ENCODE measurements at places on chromosomes 2 and 18.
A peak's percentile ranks its signal among the peaks of the same experiment; 100 is the strongest.

DNA sequence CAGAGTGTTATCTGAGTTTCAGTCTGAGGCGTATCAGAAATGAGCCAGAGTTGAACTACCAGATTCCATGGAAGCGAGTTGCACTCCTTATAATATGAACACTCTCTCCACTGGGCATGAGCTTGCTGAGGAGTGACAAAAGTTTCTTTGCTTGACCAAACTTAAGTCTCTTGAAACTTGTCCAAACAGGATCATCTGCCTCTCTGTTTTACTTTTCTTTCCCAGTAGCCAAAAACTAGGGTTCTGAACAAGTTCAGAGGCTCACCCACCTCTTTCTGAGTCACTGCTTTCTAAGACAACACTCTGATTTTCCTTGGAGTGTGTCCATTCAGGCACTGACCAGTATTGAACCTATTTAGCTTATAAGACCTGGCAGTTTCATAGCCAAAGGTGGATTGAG lies 233.2 kb upstream of the TCF4 start:
- no peak for DNase-seq

- no peak for DNase-seq
These were observed 42.8 kb upstream of the FANCL start for GRCh38 chr2:58283931-58284330.

DNA sequence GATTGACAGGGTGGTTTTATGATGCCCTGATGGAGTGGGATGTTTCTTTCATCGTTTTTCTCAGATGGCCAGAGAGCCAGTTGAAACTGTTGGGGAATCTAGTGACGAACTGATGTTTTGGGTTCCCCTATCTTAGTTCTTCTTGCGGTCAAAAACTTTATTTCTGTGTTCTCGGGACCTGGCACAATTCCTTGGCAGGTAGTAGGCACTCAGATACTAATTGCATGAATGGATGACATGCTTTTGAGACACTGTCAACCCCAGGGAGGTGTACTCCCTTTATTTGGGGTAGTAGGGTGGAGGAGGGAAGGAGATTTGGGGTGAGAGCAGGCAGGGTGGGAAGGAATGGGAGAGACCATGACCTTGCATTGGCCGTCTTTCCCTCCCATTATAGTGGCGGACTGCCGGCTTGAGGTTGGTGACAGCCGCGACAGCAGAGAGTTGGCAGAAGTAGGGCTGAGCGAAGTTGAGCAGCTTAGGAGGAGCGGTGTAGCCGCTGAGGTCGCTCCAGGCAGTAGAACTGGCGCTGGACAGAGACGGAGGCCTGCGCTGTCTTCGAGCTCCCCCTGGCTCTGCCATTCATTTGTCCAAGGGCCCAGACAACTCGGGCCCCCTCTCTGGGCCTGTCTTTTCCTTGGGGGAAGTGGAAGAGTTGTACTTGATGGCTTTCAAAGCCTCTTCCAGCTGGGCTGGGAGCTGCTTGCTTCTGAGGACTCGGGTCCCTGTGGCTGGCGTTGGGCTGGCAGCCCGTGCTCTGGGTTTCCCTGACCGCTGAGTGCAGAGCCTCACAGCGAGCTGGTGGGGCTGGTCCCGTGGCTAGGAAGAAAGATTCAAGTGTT lies 2.6 kb downstream of the TET3 start:
- DNase-seq, result peak; percentile 69

DNA sequence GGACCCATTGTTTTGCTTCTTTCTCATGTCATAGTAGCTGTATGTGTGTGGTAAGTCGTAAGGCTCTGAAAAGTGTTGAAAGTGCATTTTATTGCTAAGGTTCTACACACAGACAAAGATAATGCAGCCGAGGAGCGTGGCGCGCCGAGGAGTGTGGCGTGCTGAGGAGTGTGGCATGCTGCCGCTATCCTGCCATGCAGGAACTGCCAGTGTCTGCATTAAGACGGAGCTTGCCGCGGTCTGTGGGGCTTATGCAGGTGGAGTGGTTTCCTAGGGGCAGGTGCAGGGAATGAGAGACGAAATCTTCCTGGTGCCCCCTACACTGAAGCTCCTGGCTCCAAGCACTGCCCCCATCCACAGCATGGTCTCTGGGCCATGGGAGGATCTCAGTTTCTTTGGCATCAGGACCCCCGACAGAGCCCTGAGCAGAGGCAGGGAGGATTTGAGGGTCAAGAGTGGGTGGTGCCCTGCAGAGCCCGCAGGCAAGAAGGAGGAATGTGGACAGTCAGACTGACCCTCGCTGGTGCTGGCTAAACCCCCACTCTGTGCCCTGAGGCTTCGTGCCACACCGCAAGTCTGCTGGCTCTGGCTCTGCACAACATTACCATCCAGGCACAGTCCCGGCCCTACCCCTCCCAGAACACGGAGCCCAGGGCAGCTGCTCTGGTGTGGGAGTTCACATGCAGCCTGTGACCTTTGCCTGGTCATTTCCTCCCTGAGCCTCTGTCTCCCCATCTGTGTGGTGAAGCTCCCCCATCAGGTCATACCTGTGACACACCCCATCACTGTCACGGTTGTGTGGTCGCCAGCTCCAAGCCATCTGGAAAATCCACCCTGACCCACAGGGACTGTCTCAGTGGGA lies 3.2 kb downstream of the SNED1 start:
- no peak for DNase-seq

DNA sequence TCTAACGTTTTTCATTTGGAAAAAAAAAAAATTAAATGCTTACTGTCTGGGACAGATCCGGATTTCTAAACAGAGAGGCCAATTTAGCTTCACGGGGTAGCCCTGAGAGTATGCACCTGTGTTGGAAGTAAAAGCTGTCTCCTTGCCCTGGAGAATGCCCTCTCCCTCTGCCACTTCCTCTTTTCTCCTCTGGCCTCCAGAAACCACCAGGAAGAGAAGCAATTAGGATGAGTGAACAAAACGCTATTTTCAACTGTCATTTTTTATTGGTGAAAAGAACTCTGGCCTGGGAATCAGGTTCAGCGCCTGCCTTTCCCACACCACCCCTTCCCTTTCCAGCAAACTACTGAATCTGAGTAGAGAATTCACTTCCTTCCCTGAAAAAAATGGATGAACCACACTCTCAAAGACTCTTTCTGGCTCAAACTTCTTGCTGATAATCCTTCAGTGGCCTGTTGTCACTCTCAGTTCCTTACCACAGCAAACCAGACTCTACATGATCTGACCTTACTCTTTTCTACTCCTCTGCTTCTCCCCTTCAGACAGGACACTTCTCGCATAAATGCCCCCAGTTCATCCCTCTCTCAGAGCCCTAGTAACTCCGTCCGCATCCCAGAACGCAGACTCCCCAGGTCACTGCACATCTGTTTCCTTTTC lies 29.8 kb downstream of the KLF7 start:
- DNase-seq, result no peak

- no peak for DNase-seq
These were observed 281.8 kb upstream of the CXCR4 start for GRCh38 chr2:136399667-136400289.

- no peak for DNase-seq
These were observed 126.5 kb upstream of the CCDC68 start for GRCh38 chr18:55085557-55086285.

DNA sequence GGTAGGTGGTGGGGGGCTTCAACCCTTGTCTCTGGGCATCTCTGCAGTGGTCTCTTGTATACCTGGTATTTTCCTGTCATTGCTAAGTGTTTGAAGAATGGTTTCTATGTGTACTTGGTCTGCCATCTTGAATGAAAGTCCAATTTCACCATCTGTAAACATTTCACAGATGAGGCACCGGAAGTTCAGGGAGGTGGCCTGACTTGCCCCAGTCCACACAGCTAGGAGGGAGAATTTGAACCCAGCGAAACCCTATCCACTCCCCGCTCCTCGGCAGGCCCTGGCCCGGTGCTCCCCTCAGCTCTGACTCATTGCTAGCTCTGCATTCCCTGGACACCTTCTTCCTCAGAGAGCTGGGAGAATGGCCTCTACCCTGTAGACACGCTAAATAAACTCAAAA lies 30.5 kb downstream of the ZAP70 start:
- DNase-seq, result no peak

- DNase-seq, result no peak
These were observed 237.0 kb downstream of the HNMT start for GRCh38 chr2:138201286-138201685.

DNA sequence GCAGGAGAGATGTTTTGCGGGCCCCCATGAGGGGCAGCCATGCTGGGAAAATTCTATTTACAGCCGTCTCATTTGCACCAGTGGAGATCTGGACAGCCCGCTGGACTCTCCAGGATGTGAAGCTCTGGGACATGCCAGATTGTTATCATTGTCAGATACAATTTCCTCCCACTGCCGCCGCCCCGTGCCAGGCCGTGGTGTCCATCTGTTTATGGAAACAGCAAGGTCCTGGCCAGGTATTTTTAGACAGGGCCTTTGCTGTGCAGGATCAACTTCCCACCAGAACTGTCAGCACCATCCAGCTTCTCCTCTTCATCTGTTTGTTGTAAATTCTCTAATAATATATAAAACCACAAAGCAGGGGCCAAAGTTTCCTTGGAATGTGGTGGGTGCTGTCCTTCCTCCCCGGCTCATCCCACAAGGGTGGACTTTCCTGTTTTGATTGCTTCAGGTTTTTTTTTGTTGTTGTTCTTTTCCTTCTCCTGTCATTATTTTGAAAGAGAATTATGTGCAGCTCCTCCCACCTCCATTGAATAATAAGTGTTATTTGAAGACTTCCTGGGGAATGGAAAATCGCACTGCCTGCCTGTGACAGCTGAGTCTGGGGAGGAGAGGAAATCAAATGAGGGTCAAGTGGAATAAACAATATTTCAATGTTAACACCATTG lies 398.1 kb downstream of the TNS1 start:
- peak; percentile 52 for DNase-seq

DNA sequence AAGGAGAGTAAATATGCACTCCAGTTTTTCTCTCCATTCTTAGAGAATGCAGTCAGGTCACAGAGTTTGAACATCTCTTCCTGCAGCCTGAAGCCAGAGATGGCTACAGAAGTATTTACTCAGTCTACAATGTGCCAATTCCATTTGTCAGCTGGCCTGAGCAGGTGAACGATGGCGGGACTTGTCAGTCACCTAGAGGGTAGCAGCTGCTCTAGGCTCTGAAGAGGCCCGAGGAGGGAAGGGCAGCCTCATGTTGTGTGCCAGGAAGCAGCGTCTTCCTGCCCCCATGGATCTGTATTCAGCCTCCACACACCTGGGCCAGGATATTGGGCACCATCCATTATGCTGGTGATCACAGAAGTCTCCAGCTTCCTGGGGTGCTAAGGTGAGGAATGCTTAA lies 316.7 kb upstream of the CHAC2 start:
- peak; percentile 34 for DNase-seq

GRCh38 chr2:100852999-100853908 lies 33.3 kb downstream of the NPAS2 start:
- no peak for DNase-seq

DNA sequence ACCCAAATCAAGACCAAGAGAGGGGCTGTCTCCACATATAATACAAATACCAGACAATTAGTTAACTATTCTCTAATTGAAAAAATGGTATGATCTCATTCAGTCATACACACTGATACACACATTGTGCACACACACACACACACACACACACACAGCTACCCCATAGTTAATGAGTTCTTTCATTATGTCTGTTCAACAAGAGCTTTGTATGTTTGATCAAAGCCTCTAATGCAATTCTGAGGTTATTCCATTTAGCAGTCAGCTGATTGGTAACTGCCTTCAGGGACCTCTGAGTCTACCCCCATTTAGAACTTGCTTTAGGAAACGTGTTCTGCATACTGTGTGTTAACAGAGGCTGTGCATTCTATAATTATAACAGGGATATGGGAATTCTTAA lies 741.4 kb upstream of the LRRTM4 start:
- DNase-seq, result no peak

DNA sequence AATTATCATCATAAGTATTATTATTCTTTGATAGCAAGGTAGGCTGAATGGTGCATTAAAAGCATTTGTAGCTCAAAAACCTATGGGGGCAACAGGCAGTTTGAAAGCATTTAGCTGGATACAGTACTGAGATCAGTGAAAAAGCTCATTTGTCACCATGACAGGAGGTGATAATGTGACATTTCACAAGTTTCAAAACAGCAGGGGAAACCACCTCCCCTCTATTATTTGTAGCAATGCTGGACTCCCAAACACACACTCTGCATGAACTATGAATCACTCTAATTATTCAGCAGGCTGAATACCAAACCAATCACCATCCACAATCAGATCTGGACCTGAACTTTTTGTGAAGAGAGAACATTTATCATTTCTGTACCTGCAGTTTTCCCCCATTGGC lies 63.4 kb downstream of the MYO5B start:
- no peak for DNase-seq

GRCh38 chr2:15816226-15816625 lies 124.1 kb upstream of the MYCN start:
- DNase-seq, result no peak

GRCh38 chr2:237201461-237202287 lies 116.0 kb downstream of the COPS8 start:
- peak; percentile 56 for DNase-seq

DNA sequence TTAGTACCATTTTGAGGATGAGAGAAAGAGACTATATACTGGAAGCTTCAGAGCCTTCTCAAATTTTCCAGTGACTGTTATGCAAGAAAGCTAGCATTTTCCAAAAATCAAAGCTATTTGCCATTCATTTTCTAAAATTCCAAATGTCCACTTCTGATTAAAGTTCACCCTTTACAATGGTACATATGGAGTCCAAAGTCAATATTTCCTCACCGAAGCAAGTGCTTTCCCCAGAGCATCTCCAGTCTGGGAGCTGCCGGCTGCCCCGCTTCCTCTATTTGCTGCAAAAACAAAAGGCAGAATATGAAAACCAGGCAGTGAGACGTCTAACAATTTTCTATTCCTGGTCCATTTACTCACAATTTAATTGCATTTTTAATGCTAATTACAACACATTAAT lies 302.0 kb upstream of the CCDC68 start:
- DNase-seq, result no peak

DNA sequence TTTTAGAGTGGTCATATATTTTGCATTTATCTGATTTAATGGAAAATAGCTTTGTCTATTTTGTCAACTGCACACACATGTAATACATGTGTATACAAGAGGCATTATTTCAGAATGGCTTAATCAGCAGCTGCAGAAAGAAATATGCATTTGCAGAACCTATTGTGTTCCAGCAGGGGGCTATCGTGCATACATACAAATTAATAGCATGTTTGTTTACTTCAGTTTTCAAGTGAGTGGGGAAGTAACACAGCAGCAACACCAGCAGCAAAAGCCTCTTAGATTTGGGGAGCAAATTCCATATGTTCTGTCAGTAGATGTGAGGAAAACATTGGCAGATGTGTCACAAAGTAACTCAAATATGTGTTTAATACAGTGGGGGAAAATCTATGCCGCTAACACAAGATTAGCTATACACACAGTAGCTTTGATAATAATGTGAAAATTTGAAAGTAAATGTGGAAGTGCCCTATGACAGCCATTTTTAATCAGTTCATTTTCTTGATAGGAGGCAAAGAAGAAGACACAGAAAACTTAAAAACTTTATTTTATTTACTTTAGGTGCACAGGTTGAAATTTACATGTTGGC lies 218.1 kb downstream of the WDR7 start:
- DNase-seq, result no peak

GRCh38 chr2:166516712-166517303 lies 22.8 kb upstream of the SCN7A start:
- DNase-seq, result peak; percentile 50
